ENCODE measurements at places on chromosomes 3 and 15. TPM values are rescaled to one million over a fixed set of nuclear protein-coding genes. Genes with fewer than 3 reads are reported as not detected.

DNA sequence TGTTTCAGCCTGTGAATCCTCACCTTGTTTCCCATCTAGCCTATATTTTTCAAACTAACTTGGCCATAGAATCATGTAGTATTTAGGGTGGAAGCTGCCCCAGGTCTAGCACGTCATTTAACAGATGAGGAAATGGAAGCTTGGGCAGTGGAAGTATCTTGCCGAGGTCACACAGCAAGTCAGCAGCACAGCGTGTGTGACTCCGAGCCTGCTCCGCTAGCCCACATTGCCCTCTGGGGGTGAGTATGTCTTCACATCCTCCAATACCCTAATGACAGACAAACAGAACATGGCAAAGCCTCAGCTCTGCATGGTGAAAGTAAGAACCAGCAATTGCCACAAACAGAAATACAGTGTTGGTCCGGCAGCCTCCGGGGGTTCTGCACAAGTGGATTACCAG lies 2.2 kb upstream of the CCR5 start:
- peak; percentile 24 for DNase-seq

DNA sequence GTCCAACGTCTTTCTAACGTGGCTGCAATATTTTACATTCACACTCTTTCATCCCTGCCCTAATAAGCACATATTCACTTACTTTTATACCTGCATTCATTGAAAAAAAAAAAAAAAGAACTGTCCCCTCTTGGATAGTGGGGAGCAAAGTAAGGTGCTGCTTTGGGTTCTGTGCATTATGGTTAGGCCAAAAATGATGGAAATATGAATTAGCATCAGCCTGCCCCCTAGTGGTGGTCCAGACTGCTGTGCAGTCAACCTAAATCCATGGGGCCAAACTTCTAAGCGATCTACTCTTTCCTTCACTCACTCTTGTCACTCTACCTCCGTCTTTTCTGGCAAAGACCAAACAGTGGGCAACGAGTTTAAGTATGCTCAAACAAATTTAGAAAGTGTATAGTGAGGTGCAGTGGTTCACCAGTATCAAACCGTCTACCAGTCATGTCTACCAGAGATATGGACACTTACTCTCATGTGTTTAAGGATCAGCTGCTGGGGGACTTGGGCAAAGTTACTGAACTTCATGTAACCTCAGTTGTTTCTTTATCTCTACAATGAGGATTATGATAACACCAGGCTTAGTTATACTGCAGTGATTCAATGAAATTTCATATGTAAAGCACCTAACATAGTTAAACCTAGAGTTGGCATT lies 61.5 kb upstream of the GRM7 start:
- DNase-seq: peak; percentile 54

GRCh38 chr3:50606596-50606995 lies 5.0 kb downstream of the CISH start:
- no peak for DNase-seq

DNA sequence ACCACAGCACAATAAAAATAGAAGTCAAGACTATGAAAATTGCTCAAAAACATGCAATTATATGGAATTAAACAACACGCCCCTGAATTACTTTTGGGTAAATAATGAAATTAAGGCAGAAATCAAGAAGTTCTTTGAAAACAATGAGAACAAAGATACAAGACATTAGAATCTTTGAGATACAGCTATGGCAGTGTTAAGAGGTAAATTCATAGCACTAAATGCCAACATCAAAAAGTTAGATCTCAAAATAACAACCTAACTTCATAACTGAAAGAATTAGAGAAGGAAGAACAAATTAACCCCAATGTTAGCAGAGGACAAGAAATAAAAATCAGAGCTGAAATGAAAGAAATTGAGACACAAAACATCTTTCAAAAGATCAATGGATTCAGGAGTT lies 86.6 kb upstream of the UBP1 start:
- no peak for DNase-seq

DNA sequence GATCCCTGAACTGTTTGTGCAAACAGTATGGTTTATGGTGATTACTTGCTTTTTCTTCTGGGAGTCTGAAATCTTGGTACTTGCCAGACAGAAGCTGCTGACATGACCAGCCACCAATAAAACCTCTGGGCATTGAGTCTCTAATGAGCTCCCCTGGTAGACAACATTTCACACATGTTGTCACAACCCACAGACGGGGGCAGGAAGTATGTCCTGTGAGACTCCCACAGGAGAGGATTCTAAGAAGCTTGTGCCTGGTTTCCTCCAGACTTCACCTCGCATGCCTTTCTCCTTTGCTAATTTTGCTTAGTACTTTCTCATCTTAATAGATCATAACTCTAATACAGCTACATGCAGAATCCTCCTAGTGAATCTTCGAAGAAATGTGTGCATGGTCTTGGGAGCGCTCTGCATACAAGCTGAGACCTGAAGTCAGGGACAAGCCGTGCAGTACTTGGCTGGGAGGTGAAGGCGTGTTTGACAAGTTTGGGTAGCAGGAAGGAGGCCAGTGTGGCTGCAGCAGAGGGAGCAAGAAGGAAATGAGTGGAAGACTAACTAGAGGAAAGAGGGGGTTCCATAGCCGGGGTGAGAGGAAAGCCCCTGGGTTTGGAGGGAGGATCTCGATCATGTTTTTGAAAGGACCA lies 49.0 kb downstream of the B3GNT5 start:
- DNase-seq: no peak

DNA sequence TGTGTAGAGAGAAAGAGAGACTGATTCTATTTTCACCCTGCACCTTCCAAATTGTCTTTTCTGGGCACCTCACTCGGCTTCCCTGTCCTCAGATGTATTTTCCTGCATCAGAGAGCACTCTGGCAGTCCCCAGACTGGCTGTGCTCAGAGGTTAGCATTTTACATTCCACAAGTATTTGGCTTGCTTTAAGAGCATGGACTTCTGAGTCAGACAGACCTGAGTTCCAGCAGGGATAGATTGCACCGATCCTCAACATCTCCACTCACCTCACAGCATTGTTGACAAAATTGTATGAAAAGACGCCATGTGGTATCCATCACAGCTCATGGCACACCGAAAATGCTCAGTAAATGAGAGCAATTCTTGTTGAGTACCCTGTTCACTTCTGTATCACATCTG lies 45.6 kb downstream of the SST start:
- no peak for DNase-seq

DNA sequence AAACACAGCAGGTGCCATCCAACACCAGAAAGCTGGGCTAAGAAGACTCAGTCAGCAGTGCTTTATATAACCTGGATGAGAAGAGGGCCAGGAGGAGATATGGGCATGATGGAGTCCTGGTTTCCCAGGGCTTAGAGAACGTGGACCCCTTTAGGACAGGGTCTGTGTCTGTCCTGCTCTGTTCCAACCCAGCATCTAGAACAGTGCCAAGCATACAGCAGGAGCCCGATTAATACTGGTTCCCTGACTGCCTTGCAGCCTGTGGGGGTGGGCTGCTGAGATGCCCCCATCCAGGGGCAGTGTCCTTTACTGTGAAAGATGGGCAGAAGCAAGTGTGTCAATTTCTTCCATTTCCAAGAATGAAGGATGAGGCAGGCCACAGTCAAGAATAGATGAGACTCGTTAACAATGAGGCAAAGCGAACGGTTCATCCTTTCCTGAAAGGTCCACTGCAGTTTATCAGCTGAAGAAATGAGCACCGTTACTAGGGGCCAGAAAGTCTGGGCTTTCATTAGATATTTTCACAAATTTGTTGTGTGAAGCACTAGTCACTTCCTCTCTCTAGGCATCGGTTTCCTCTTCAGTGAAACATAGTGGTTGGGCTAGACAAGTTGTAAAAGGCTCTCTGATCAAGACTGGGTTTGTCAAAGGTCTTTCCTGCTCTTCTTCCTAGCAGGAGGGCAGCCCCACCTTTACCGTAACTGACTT lies 72.0 kb upstream of the HERC1 start:
- no peak for DNase-seq

GRCh38 chr3:151992326-151993041 lies 119.0 kb downstream of the SUCNR1 start:
- DNase-seq: no peak

DNA sequence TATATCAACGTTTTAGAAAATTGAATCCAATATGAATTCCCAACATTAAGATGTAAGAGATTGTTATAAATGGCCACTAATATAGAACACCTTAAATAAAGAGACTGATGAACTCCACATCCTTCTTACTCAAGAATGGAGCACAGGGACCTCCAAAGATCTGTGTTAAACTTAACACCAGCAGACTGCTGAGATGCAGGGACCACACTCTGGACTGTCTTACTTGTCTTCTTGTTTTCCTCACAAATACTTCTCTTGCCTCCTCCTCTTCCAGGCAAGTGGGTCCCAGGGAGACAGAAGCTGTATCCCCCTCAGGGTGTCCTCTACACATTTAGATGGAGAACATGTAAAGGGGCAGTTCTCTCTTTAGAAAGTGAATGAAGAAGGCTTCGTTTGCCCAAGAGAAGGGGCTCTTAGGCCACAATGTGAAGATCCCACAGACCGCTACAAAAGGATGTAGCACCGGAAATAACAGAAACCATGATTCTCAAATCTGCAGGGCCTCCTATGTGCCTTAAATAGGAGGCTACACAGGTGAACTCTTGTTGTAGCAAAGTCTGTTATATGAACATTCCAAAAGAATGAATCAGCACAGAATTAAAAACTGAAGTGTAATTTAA lies 52.2 kb downstream of the SATB1 start:
- DNase-seq: no peak

GRCh38 chr15:71780115-71780976 lies 30.0 kb upstream of the NR2E3 start:
- DNase-seq: peak; percentile 34

GRCh38 chr15:31005660-31006059 lies 14.2 kb upstream of the MTMR10 start:
- DNase-seq: no peak

DNA sequence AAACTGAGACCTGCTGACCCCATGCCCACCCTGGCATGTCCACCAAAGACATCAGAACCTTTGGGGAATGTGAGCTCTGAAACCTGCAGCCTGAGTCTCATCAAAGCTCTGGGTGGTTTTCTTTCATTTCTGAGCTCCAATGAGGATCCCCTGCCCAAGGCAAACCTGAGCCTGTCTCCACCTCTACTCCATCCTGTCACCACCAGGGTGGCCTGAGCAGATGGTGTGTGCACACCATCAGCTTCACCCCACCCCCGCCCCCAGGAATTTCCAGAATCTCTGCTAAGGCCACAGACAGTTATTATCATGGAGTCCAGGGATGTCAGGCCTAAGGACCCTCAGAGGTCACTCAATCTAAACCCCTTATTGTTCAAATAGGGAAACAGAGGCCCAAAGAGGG lies 1.3 kb downstream of the XIRP1 start:
- DNase-seq: no peak

DNA sequence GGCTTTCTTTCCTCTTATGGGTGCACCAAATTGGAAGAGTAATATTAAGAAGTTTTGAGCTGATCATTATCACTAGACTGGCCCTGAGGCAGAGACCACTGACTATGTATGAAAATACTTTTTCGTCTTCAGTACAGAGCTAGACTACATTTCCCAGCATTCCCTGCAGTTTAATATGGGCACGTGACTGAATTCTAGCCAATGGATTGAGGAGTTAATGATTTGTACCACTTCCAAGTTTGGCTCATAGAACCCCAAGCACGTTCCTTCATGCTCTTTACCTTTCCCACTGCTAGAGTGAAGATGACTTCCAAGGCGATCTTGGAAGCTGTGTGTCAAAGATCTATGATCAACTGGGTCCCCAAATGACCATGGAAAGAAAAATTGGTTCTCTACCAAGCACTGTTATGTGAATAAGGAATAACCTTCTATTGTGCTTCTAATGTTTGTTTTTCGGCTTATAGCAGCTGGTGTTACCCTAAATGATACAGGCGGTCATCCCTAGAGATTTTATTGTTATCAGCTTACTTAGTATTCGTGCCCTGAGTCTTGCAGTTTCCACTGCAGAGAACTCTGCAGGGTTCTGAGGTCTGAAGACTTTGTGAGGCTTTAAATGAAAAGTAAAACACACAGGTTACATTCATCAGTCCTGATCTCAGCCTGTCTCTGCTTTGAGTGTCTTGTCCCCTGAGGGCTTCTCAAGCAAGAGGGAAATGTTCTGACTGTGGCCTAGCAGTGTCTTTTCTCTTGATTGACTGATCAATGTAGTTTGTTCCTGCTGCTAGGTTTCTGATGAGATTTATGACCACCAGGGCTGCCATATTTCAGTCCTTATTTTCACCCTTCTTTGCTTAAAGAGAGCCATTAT lies 486.8 kb downstream of the PDCD6IP start:
- no peak for DNase-seq

DNA sequence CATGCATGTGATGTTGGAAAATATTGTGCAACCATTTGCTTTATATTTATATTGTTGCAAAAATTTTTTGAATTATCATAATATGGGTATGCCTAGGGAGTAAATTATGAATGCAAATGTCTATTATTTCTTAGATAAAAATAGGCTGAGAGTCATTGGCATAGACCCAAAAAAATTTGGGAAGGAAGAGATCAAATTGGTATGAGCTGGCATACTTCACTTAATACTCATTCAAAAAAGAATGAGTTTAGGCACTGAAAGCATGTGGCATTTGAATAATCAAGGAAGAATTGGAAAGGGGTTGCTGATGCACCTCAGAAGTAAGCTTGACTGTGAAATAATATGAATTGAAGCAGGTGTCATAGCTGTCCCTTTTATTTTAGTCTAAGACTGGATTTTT lies 764.0 kb upstream of the DPPA4 start:
- no peak for DNase-seq

DNA sequence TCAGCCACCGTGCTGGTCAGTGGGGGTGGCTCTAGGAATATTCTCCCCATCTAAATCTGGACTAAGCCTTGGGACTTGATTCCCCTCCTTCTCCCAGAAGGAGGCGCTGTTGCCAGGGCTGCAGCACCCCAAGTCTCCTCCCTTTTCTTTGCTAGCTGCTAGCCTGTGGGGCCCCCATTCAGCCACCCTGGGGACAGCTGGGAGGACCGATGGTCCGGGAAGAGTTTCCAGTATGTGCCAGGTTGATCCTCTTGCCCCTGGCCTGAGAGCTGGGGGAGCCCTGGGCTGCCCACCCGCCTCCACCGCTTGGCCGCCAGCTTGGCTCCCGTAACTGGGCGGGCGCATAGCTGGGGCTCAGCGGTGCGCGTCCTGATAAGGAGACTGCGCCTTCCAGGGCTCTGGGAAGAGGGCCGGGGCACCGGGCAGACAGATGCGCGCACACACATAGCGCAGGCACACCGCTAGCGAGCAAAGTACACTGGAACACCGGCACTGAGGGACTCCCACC lies 4.2 kb downstream of the SMAD6 start:
- peak; percentile 24 for DNase-seq

ZNF860 gene
- 1.5 TPM for polyA plus RNA-seq

NEO1 gene
- polyA plus RNA-seq: 50.2 TPM

RASL12 gene
- 43.9 TPM for polyA plus RNA-seq

AQP9 gene
- 3.1 TPM for polyA plus RNA-seq

ENTPD3 gene
- polyA plus RNA-seq: 0.57 TPM

Measured in testis (tissue), 5 donors.